ENCODE measurements at places on chromosomes 7 and 10.

DNA sequence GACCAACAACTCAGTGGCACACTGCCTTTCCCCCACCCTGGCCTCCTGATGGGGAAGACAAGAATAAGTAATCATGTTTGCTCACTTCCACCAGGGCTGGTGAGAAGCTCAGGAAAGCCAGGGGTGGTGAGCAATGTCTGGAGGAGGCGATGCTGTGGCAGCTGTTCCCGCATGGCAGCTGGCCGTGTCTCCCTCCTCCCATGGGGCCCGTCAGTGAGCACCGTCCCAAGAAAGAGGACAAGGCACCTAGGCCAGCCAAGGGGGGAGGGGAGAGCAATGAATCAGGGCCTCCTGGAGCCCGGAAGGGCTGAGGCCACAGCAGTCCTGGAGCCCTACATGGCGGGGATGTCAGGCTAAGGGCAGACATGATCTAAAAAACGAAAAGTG lies 69.2 kb upstream of the INSIG1 start:
- DNase-seq: no peak

- DNase-seq: no peak
These were observed 188.1 kb downstream of the TCF7L2 start for GRCh38 chr10:113137941-113138685.

GRCh38 chr7:158447506-158448171 lies 140.0 kb downstream of the PTPRN2 start:
- no peak for DNase-seq

DNA sequence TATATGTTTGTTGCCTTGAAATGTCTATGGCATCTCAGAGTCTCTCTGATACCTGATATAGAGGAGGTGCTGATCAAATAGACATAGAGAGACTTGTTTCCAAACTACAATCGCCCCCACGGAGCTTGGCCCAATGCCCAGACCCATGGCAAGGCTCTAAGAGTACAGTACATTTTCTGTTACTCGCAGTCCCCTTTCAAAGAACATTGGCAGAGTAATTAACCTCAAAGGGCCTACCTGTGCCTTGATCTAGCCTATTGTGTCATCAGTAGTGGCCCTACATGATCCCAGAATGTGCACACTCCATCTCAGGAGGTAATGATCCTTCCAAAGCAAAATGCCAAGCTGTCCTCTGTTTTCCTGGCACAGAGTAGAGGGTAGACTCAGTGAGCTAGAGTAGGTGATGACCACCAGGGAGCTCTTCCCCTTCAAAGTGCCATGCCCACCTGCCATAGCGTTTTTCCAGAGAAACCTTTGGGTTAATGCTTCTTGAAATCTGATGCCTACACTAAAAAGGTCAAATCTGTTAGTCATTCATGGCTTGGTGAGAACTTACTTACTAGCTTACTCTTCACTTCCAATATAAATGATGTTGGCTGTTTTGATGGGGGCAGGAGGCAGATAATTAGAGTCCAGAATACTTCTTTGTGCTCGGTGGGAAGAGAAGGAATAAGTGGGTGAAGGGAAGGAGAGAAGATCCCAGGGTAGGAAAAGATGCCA lies 41.2 kb upstream of the ACSL5 start:
- peak; percentile 45 for DNase-seq

- no peak for DNase-seq
These were observed 336.2 kb downstream of the PAXIP1 start for GRCh38 chr7:154666768-154667167.

DNA sequence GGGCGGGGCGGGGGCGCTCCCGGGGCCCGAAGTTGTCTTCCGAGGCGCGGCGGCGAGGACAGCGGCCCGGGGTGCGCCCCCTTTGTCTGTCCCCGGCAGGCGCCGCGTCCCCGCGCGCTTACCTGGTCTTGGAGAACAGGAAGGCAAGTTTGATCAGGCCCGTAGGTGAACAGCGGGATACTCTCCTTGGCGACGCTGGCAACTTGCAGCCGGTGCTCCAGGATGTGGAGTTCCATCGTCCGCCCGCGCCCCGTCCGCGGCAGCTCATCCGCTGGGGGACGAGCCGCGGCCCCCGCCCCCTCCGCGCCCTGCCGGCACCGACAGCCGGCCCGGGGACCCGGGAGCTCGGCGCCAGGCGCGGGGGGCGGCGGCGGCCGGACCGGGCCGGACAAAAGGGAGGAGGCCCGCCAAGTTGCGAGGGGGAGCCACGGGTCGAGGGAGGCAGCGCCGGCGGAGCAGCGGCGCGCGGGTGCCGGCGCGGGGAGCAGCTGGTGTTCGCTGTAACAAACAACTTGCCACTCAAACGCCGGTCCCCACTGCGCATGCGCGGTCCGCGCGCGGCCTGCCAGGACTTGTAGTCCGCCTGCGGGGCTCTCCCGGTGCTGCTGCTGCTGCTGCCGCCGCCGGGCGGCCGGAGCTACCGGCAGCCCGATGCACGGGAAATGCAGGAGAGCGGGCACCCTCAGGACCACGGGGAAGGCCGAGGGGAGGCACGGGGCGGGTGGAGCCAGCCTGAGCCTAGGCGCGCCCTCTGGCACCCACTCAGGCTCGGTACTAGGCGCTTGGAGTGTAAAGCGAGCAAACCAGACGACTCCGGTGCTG lies 35.6 kb upstream of the SPDYE3 start:
- DNase-seq: peak; percentile 97

DNA sequence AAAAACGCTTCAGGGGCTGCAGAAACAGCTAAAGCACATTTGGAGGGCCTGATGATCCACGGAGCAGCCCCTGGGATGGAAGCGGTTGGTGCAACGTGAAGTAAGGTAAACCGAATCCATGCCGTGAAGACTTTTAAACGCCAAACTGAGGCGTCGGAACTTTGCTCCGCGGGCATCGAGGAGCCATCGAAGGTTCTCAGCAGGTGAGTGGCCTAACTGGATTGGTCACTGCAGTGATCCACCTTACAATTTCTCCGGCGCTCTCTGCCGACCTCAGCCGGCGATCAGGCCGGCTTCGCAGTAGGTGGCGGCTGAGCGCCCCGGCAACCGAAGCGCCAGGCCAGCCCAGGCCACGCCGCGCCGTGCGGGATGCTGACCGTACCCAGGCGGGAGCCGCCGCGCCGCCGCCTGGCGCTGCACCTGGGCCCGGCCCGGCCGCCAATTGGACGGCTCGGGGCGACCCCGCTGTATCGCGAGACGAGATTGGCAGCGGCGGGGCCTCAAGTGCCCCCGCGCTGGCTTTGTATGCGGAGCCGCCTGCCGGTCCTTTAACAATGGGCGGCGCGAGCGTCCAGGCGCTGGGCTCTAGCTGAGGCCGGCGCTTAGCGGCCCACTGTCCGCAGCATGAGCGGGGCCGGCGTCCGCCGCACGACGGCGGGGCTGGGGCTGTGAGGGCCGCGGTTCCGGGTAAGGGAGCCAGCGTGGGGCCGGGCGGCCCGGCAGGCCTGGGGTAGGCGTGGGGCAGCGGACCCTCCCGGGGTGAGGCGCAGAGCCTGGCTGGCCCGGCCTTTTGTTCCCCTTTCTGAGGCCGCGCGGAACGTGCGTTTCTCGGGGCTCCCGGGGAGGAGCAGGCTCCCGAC lies at the start of gene CCNJ:
Gene CCNJ, plus strand, starts transcription at position 551 of the 860 bp plus-strand sequence. CDS start 811 bp downstream, outside the sequence.
- peak; percentile 81 for DNase-seq

- DNase-seq: no peak
These were observed 23.5 kb downstream of the CPEB3 start for GRCh38 chr10:92267343-92267742.

DNA sequence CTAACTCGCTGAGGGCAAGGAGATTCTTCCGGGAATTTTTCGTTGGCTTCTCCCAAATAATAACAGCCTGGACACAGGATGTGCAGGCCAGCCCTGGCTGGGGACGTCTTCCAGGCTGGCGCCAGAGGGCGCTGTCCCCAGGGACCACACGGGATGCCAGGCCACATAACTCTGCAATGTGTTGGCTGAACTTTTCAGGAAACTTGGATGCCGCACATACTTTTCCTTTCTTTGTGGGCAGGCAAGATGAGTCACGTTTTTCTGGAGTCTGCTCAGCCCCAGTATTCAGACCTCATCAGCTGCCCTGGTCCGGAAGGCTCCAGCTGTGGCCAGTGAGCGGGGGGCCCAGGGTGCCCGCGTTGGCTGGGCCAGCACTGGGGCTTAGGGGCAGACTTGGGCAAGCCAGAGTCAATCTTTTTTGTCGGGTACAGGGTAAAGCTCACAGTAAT lies 122.7 kb downstream of the PRKAG2 start:
- no peak for DNase-seq

DNA sequence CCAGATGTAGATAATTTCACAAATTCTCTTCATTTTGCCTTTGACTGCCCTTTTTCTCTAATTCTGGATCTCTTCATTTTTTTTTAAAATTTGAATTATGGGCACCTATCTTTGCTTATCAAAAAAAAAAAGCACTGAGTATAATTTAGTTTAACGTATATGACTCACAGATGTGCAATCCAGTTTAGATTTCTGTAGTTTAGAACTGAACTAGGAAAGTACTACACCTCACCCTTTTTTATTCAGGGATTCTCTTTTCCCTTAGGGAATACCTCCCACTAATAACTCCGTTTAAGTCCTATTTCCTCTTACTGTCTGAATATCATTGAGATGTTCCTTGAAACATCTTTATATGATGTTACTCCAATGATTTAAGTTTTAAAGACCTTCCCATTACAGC lies 665.0 kb downstream of the MAGI2 start:
- DNase-seq: no peak
